ENCODE measurements at places on chromosomes 4 and X.

DNA sequence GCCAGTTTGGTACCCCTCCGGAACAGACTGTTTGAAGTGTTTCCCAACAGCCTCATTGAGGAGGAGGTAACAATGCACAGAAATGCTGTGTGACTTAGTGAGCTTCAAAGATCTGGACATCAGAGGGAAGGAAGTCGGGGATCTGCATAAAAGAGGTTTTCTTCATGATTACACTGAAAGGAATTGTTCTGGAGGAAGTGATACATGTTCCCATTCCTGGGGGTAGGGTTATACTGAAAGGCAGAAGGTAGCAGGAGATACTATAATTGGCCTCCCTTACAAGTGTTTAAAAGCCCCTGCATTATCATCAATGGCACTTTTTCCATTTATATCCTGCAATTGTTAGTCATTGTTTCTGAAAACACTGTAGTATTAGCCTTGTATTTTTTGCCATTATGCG is 94.0 kb upstream of the DKK2 start:
- no peak for DNase-seq

DNA sequence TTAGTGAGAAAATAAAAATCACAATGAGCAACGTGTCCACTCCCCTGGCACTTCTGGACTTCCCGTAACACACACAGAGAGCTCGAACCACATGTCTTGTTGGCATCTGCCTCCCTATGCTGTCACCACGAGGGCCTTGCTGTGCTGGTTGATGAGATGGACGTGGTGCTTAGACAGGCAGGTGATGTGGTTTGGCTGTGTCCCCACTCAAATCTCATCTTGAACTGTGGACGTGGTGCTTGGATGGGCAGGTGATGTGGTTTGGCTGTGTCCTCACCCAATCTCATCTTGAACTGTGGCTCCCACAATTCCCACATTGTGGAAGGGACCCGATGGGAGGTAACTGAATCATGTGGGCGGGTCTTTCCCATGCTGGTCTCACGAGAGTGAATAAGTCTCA is 40.0 kb downstream of the FGFRL1 start:
- no peak for DNase-seq

GRCh38 chrX:11787564-11787963 is 29.5 kb downstream of the MSL3 start:
- peak; percentile 37 for DNase-seq

- DNase-seq, result no peak
These were observed 18.9 kb upstream of the DUSP9 start for GRCh38 chrX:153628129-153628528.

- DNase-seq, result no peak
These were observed 75.5 kb downstream of the GPC3 start for GRCh38 chrX:133909888-133910287.

GRCh38 chr4:153616006-153616555 is 68.0 kb upstream of the TLR2 start:
- DNase-seq, result no peak

- DNase-seq, result no peak
These were observed 38.9 kb downstream of the FNIP2 start for GRCh38 chr4:158807691-158808090.

DNA sequence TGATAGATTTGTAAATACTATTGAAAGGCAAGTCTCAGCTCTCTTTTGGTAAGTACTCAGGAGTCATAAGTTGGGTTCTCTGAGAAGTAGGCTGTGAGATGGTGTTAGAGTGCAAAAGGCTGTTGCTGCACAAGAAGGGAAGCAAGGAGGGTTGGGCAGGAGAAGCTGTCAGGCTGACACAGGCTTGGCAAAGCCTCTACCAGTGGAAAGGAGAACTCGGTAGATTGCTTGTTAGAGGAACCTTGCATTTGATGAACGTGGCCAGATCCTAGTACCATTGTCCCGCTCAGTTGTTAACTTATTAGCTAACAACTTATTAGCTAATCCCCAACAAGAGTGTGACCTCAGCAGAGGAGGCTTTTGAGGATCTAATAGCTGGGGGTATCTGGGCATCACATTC is 449.3 kb upstream of the BOD1L1 start:
- no peak for DNase-seq

GRCh38 chr4:122700178-122700725 is 32.3 kb upstream of the BBS12 start:
- no peak for DNase-seq

DNA sequence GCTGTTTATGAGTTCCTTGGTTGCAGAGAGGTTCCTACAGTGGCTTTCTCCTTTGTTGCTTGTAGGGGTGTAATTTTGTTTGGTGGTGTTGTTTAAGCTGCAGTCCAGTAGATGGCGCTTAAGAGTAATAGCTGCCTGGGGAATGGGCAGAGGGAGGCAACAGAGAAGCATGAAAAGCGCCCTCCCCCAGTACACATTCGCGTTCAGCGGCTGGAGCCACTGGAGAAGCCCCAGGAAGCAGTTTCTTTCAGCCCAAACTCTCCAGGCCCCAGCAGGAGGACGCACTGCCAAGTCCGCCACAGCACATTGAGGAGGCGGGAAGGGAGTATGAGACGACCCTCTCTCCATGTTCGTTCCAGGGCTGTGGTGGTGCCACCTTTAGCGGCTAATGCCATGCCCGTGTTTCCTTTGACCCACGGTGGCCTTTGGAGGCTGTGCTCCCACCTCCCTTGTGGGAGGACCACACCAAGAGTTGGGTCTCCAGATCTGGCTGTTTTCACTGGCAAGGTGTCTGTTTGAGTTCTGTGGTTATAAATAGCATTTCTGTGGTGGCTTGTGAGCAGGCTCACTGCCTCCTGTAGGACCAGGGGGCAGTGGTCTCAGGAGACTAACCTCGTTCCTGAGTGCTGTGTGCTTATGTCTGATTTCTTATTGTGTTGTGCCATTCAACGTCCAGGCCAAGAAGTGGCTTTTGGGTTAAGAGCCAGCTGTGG is 252.3 kb downstream of the ARHGAP10 start:
- no peak for DNase-seq

GRCh38 chr4:15702941-15703403 is at the start of gene BST1:
Gene BST1 (plus strand): TSS chr4:15703065. CDS start chr4:15703145, 80 bp downstream.
- DNase-seq, result peak; percentile 24
